ENCODE measurements at places on chromosomes 5 and 9.

- no peak for DNase-seq
These were observed 1.1 kb downstream of the CFAP90 start for GRCh38 chr5:7849681-7850394.

GRCh38 chr5:177134697-177135225 lies 1.2 kb downstream of the NSD1 start:
- no peak for DNase-seq

- no peak for DNase-seq
These were observed 46.5 kb downstream of the POLK start for GRCh38 chr5:75558221-75558620.

DNA sequence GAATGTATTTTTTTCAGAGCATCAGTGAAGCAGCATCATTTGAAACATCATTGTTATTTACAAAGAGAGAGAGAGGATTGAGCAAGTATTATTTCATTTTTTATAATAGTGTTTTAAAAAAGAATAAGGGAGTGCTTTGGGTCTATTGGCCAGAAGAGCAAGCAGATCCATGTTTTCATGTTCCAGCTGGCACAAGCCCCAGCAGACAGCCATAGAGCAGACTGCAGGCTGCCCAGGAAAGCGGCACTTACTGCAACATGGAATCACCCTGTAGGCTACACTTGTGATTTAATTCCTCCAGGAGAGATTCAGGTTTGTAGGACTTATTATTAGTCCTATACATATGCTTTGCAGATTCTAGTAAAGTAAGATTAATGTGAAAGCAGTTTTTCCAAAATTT lies 407.0 kb upstream of the GRAMD2B start:
- no peak for DNase-seq

GRCh38 chr5:38612851-38613250 lies 56.4 kb upstream of the LIFR start:
- no peak for DNase-seq

GRCh38 chr5:73170522-73170921 lies 2.5 kb upstream of the TMEM174 start:
- DNase-seq = no peak

- no peak for DNase-seq
These were observed 133.8 kb downstream of the TMEM174 start for GRCh38 chr5:73306741-73307275.

DNA sequence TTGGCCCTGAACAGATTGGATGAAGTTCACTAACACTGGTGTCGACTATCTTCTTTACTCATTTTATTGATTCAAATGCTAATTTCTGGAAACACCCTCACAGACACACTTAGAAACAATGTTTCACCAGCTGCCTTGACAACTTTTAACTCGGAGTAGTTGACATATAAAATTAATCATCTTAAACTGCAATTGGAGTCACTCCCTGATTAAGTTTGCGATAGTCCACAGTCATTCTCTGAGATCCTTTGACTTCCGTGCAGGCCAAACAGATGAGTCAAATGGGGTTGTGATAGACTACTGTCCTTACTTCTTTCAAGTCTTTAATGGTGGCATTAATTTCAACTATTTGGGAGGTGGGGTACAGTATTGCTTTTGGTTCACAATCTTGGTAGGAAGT lies 114.4 kb upstream of the PCSK1 start:
- DNase-seq = no peak

- no peak for DNase-seq
These were observed 447.4 kb upstream of the TUSC1 start for GRCh38 chr9:26125693-26126092.

GRCh38 chr5:133109655-133110483 lies 58.1 kb downstream of the HSPA4 start:
- no peak for DNase-seq

- no peak for DNase-seq
These were observed 59.7 kb downstream of the GPR21 start for GRCh38 chr9:123093141-123093540.

GRCh38 chr5:121915765-121916164 lies 46.0 kb upstream of the SRFBP1 start:
- no peak for DNase-seq
